ENCODE measurements at places on chromosomes 12 and 14.
A peak's percentile ranks its signal among the peaks of the same experiment; 100 is the strongest.

- no peak overlapping the region for H3K27ac ChIP-seq
- H3K36me3 ChIP-seq: peaks cover under 1% of the 10 kb centered on the region
- H3K4me1 ChIP-seq: peaks cover 4% of the 10 kb centered on the region
- no peaks in the 10 kb centered on the region for H3K27me3 ChIP-seq
- H3K4me3 ChIP-seq: no peak overlapping the region
- DNase-seq: no peak
Measured at GRCh38 chr14:92846162-92846897, 52.2 kb downstream of the GOLGA5 start.

GRCh38 chr12:93502802-93503623 is 35.7 kb downstream of the MRPL42 start:
- H3K4me3 ChIP-seq: no peak overlapping the region
- no peaks in the 10 kb centered on the region for H3K4me1 ChIP-seq
- DNase-seq: peak; percentile 23
- no peaks in the 10 kb centered on the region for H3K27me3 ChIP-seq
- H3K36me3 ChIP-seq: peaks cover 8% of the 10 kb centered on the region
- H3K27ac ChIP-seq: no peak overlapping the region

DNA sequence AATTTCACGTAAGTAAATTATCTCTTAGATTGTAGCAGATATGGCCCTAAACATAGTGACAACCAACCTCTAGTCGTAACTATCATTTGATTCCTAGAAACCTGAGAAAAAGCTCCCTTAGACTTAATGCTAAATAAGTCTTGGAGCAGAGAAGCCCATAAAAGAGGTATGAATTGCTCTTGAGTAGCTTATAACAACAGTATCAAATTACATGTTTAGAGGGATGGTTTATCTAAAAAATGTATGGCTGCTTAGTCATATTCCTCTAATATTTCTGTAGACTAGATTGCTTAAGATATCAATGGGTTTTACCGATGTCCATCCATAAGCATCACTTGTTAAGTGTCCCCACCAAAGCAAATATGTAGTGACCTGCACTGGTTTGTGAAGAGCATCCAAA is 259.7 kb downstream of the NELL2 start:
- no peak overlapping the region for H3K27ac ChIP-seq
- no peaks in the 10 kb centered on the region for H3K36me3 ChIP-seq
- DNase-seq: no peak

- H3K27me3 ChIP-seq: no peaks in the 10 kb centered on the region
- H3K4me1 ChIP-seq: peaks cover 5% of the 10 kb centered on the region
- no peaks in the 10 kb centered on the region for H3K36me3 ChIP-seq
- no peak overlapping the region for H3K27ac ChIP-seq
- no peak for DNase-seq
- H3K4me3 ChIP-seq: no peak overlapping the region
Measured at GRCh38 chr14:68140076-68140741, 320.6 kb downstream of the RAD51B start.

- no peak overlapping the region for H3K27ac ChIP-seq
- no peaks in the 10 kb centered on the region for H3K27me3 ChIP-seq
- H3K36me3 ChIP-seq: no peaks in the 10 kb centered on the region
- DNase-seq: no peak
- peaks cover 7% of the 10 kb centered on the region for H3K4me1 ChIP-seq
Measured at GRCh38 chr14:49882826-49883694, 9.8 kb upstream of the ARF6 start.

- no peaks in the 10 kb centered on the region for H3K27me3 ChIP-seq
- no peak overlapping the region for H3K27ac ChIP-seq
- no peaks in the 10 kb centered on the region for H3K36me3 ChIP-seq
- no peak overlapping the region for H3K4me3 ChIP-seq
- peaks cover 7% of the 10 kb centered on the region for H3K4me1 ChIP-seq
Measured at GRCh38 chr12:108728820-108729611, 2.3 kb downstream of the CORO1C start.

- peaks cover 10% of the 10 kb centered on the region for H3K4me1 ChIP-seq
- no peaks in the 10 kb centered on the region for H3K36me3 ChIP-seq
- H3K27ac ChIP-seq: peak overlapping the region; percentile 44
- peak; percentile 29 for DNase-seq
- H3K4me3 ChIP-seq: peak overlapping the region; percentile 75
- peaks cover 6% of the 10 kb centered on the region for H3K27me3 ChIP-seq
Measured at GRCh38 chr12:109714141-109714912, 702 bp downstream of the FAM222A start.

DNA sequence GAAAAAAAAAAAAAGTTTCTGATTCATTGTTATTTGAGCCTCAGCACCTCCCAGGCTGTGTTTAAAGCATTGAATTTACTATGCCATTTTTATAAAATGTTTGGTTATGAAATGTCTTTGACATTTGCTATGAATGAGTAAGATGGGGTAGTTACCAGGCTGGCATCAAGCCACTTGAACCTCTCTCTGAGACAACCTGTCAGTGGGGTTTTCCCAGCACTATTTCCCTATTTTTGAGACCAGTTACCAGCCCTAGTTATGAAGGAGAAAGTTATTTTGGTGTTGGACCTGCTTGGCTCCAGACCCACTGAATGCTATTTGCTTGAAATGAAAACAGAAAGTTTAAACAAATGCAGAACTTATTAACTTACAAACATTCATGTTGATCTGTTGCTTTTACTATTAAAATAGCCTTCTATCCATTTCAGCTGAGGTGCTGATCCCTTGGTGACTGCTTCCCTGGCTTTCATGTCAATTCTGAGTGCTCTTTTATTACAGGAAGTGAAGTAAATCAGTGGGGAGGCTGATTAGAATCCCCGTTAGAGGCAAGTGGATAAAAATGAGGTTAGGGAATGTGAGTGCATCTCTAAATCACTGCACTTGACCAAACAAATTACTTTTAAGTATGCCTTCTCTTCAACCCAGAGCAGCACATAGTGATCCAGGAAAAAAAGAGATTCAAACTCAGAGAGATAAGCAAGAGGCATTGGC is 37.8 kb downstream of the LLPH start:
- no peak for DNase-seq
- H3K4me3 ChIP-seq: no peak overlapping the region
- no peak overlapping the region for H3K27ac ChIP-seq
- no peaks in the 10 kb centered on the region for H3K4me1 ChIP-seq
- H3K27me3 ChIP-seq: no peaks in the 10 kb centered on the region
- no peaks in the 10 kb centered on the region for H3K36me3 ChIP-seq

- DNase-seq: no peak
- H3K4me1 ChIP-seq: no peaks in the 10 kb centered on the region
- no peaks in the 10 kb centered on the region for H3K36me3 ChIP-seq
- no peaks in the 10 kb centered on the region for H3K27me3 ChIP-seq
Measured at GRCh38 chr12:108063192-108063591, 65.9 kb upstream of the WSCD2 start.

DNA sequence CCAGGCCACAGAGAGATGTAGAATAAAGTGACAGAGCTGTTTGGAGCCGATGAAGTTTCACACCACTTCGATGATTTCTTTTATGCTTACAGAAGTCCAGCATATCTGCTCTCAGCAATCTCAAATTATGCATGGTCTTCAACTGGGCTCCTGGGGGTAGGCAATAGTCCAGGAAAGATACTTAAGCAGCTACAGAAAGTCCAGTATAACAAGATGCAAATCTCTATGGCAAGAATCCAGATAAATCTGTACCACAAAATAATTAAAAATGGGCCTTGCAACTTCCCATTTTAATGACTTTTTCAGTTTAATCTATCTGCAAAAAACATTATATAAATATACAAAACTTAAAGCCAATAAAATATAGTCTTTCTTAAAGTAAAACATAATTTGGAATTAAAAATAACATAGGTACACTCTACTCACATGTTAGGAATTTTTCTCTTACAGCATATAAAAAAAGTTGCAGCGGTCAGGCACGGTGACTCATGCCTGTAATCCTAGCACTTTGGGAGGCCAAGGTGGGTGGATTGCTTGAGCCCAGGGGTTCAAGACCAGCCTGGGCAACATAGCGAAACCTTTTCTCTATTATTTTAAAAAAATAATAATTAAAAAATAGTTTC is 20.5 kb upstream of the RAD51AP1 start:
- H3K27ac ChIP-seq: no peak overlapping the region
- H3K4me3 ChIP-seq: no peak overlapping the region
- H3K36me3 ChIP-seq: peaks cover 31% of the 10 kb centered on the region
- H3K4me1 ChIP-seq: no peaks in the 10 kb centered on the region
- no peak for DNase-seq

DNA sequence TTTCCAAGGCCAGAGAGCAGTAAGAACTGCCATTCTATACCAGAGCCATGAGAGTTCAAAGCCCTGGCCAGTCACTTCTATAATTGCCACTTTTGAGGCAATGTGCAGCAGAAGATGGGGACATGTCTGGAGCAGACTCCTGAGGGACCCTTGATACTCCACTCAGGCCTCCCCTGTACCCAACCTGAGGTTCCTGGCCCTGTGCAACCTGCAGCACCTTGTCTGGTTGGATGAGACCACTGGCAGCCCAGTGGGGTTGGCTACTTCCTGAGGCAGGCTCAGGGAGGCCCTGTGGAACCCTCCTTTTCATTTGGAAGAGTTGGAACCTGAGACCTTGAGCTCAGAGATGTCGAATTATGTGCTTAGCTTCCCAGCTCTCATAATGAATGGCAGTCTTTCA is 54.4 kb downstream of the GALNT16 start:
- H3K4me3 ChIP-seq: no peak overlapping the region
- peaks cover 7% of the 10 kb centered on the region for H3K27me3 ChIP-seq

DNA sequence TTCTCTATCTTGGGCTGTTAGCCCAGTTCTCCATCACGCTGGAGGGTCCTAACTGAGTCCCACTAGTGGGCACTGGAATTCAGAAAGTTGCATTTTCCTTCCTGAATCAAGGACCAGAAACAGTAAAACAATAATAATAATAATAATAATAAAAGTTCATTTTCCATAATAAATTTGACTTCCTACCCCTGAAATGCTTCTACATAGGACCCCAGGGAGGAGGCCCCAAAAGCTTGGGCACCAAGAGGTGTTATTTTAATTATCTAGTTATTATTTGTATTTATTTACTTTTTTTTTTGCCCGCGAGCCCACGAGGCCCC is 12.4 kb downstream of the SCNN1A start:
- H3K4me1 ChIP-seq: peaks cover 16% of the 10 kb centered on the region
- H3K27ac ChIP-seq: peak overlapping the region; percentile 75
- H3K4me3 ChIP-seq: peak overlapping the region; percentile 80
